GM03348 (cell line): ENCODE measurements at places on chromosomes 5 and 9.

GRCh38 chr5:122101636-122102285 lies 23.7 kb upstream of the LOX start:
- no peak for DNase-seq

- no peak for DNase-seq
These were observed 591.9 kb downstream of the LRRC70 start for GRCh38 chr5:63170486-63170885.

DNA sequence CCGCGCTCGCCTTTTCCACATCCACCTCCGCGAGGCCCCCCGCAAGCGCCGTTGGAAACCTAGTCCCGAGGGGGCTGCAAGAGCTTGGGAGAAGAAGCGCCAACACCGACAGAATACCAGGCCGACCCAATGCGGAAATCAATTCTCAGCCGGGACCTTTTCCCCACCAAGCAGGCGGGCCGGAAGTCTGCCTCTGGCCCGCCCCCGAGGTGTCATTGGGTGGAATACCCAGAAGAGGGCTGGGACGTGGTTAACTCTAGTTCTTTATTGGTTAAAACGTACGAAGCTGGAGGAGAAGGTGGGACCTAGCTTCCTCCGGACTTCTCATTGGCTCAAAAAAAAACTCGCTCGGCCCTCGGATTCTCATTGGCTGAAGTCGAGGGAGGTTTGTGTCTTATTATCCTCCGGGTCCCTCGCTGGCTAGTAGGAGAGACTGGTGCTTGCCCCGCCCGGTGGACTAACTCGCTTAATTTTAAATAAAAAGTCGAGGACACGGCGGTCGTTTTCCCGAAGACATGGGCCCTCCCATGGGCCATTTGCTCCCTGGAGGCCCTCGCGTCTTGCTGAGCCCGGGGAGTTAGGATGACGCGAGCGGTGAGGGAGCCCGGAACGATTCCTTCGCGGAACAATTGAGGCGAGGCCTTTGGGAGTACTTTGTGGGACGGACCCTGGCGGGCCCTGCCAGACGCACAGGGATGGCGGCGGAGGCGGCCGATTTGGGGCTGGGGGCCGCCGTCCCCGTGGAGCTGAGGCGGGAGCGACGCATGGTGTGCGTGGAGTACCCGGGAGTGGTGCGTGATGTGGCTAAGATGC lies at the start of gene GTF3C5:
Gene GTF3C5, plus strand, starts transcription at position 681 of the 813 bp plus-strand sequence. Its CDS starts 15 bp downstream, at position 696.
- DNase-seq: peak; percentile 99

DNA sequence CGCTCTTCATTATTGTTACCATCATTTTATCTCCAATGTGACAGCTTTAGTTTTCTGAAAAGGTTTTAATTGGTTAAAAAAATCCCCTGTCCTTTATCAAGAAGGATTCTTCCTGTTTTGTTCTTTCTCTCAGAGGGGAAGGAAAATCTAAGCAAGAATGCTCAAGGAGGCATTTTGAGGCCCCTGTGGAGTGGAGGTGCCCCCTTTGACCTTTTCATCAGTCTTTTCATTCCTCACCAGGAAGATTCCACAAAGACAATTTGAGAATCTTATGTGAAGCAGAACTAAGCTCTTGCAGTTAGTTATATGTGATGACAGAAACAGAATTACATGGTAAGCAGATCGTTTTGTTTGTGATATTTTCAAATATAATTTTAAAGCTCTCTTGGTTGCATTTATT lies 489.6 kb downstream of the MAN2A1 start:
- DNase-seq: no peak

DNA sequence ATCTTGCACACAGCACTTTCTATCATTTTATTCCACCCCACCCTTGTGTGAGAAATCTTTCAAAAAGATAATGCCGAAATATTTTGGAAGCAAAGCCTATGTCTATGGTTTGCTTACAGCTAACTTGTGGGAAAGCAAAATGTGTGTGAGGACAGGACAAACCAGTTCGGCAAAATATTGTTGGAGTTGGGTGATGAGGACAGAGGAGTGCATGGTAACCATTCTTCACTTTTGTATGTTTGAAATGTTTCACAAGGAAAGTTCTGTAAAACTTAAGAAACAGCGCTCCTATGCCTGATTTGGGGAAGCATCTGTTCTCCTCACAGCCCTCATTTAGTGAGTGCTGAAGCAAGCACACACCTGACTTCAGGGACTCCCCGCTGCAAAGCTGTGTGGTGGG lies 62.0 kb upstream of the RNF130 start:
- no peak for DNase-seq
